Activated naive CD4-positive, alpha-beta T cell treated with anti-CD3 and anti-CD28 coated beads, Interleukin-2, amount 10 ng/mL, durations not matched to agents 5 hours and 36 hours (primary cell): ENCODE measurements at places on chromosomes 3 and 15. TPM values are rescaled to one million over a fixed set of nuclear protein-coding genes. Genes with fewer than 3 reads are reported as not detected.

The SUCNR1 gene
- not detected for total RNA-seq

The CLEC3B gene
- 0.33 TPM for total RNA-seq

The SMC4 gene
- total RNA-seq, result 204 TPM

The ESYT3 gene
- 0.22 TPM for total RNA-seq

The TMC3 gene
- total RNA-seq, result not detected

The DOCK3 gene
- total RNA-seq, result 1.4 TPM

The IGSF10 gene
- not detected for total RNA-seq

The TBC1D5 gene
- 45.8 TPM for total RNA-seq

The ANKUB1 gene
- not detected for total RNA-seq

The CCR9 gene
- not detected for total RNA-seq

The AZI2 gene
- total RNA-seq, result 50.3 TPM

The OR5K2 gene
- total RNA-seq, result not detected

The TRIM71 gene
- not detected for total RNA-seq

The IGSF11 gene
- 0.99 TPM for total RNA-seq

The IL1RAP gene
- 8.8 TPM for total RNA-seq

The ACP3 gene
- not detected for total RNA-seq

The PRICKLE2 gene
- not detected for total RNA-seq

The MST1R gene
- 3.0 TPM for total RNA-seq

The FEM1B gene
- 44.6 TPM for total RNA-seq

The CPA3 gene
- not detected for total RNA-seq

The PRRT3 gene
- 5.4 TPM for total RNA-seq

The LRRC15 gene
- total RNA-seq, result not detected

The WDR72 gene
- not detected for total RNA-seq

The STAC gene
- total RNA-seq, result not detected

The GALNT15 gene
- total RNA-seq, result not detected

The MUC4 gene
- 0.17 TPM for total RNA-seq

The LYZL4 gene
- total RNA-seq, result not detected

The CADM2 gene
- not detected for total RNA-seq

The GOLGA8J gene
- not detected for total RNA-seq

The CNTN3 gene
- total RNA-seq, result not detected

The DCLK3 gene
- not detected for total RNA-seq

The CHST2 gene
- total RNA-seq, result 1.2 TPM

The YEATS2 gene
- 41.2 TPM for total RNA-seq

The SMCO1 gene
- total RNA-seq, result not detected

The DUOX2 gene
- not detected for total RNA-seq

The SNX33 gene
- 1.1 TPM for total RNA-seq

The SFMBT1 gene
- total RNA-seq, result 31.7 TPM

The DNAJC19 gene
- 33.2 TPM for total RNA-seq

The ZIC4 gene
- not detected for total RNA-seq

The CAND2 gene
- 0.33 TPM for total RNA-seq

The TP63 gene
- 0.22 TPM for total RNA-seq

The SH3BP5 gene
- total RNA-seq, result 50.0 TPM

The MESP2 gene
- total RNA-seq, result not detected

The TRIM59 gene
- 49.3 TPM for total RNA-seq

The CHL1 gene
- total RNA-seq, result not detected

The TMEM44 gene
- total RNA-seq, result 3.4 TPM

The PAK6 gene
- total RNA-seq, result 0.48 TPM

The ANP32A gene
- 175 TPM for total RNA-seq

The MORC1 gene
- total RNA-seq, result not detected

The ANKRD63 gene
- 0.26 TPM for total RNA-seq

The MAP6D1 gene
- total RNA-seq, result 0.58 TPM

The GOLGA6D gene
- total RNA-seq, result not detected

The SEMA6D gene
- not detected for total RNA-seq

The SLC24A5 gene
- not detected for total RNA-seq

The SNURF gene
- 22.0 TPM for total RNA-seq

The GP5 gene
- 4.9 TPM for total RNA-seq

The TPRG1 gene
- total RNA-seq, result 0.24 TPM

The GNAT1 gene
- total RNA-seq, result not detected

The CLDN16 gene
- total RNA-seq, result not detected
